Activated B cell treated with CpG ODN at 0.5 μM for 24 hours (primary cell): ENCODE measurements at places on chromosomes 16 and 17.

- DNase-seq = no peak
These were observed at the start of gene PRSS53 for GRCh38 chr16:31088459-31089183. Gene PRSS53 (minus strand): TSS chr16:31088943. CDS start chr16:31088809, 134 bp downstream.

DNA sequence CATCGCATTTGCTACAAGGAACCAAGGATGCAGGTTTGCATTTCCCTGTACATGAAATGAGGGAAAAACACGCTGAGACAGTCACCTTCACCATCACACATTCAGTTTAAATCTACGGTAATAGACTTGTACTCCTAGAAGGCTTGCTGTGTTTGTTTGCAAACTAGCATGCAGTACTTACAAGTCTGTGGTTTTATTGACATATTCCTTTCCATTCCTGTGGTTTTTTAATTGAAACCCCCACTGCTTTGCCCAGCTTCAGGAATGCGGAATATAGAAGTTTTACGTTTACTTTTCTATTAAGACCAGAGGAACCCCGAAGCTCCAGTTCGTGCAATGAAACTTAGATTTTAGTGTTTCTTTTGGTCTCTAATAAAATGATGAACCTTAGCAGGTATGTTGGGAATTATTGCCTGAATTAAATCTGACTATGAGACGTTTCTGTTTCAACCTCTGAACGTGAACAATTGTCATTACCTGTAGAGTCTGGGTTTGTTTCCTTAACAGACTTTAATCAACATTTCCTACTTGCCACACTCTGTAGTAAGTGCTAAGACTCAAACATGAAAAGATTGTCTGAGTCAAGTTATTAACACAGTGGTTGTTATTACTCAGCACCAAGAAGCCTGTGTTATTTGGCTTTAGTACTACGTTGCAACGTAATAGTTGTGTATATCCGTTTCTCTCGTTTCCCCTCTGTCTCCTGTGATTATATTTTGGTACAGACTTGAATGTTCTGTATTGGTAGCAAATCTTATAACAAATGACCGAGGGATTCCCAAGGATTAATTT is 793.3 kb upstream of the GOT2 start:
- no peak for DNase-seq

GRCh38 chr17:73696251-73696650 is 52.0 kb upstream of the SDK2 start:
- DNase-seq = no peak

DNA sequence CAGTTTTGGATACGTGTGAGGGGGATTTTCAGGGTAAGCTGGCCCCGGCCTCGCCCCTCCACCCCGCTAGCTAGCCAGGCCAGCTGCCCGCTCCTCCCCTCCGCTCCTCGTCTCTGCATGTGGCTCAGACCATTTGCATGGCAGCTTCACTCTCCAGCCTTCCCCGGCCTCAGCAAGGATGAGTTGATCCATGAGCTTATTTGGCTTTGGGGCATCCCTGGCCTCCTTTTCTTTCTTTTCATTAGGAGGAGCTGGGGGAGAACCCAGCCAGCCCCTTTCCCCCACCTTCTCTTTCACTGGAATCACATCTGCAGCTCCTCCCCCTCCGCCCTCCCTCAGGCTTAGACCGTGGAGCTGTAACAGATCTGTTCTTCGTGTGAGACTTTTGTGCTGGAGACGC is 30.7 kb downstream of the ELAC2 start:
- no peak for DNase-seq

GRCh38 chr16:11403534-11403795 is 58.2 kb downstream of the RMI2 start:
- DNase-seq = no peak

DNA sequence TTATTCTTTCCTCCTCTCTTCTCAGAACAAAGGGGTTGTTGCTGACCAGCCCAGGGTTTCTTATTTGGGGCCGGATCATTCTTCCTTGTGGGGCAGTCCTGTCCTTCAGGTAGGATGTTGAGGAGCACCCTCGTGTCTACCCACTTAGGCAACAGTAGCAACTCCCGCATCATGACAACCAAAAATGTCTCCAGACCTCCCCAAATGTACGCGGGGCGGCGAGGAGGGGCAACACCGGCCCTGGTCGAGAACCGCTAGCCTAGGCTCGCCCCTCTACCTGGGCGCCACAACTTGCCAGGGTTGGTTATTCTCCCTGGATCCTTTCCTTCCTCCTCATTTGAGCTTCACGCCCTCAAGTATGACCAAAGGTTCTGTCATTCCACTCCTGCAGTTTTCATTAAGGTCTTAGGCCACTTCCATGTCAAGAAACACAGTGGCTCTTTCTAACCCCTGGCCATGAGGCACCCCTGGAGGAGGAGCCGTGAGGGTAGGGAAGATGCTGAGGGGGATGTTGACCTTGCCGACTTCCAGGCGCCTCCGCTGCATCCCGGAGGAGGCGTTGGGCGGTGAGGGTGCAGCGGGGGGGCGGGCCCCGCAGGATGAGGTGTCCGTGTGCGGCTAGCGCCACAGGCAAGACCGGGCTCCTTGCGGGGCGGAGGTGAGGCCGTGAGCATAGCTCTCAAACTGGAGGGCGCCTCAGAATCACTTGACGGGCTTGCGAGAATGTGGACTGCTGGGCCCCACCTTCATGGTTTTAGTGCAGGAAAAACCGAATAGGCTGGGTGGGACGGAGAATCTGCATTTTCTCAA is 712 bp upstream of the SPECC1 start:
- peak; percentile 20 for DNase-seq

DNA sequence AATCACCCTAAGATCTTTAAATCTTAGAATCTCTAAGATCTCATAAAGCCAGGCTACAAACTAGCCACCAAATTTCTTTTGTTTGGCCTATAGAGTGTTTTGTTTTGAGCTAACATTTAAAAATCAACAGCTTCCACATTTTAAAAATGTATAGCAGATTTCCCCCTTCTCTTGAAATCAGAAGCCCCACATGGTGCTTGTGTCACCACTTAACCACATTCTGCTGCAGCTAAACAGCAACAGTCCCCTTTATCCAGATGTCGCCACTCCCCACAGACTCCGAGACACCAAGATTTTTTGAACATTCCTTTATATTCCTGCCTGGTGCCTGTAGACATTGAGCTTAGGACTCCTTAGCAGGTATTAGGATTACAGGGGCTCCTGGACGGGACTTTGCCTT is 16.0 kb downstream of the GUCY2D start:
- no peak for DNase-seq

DNA sequence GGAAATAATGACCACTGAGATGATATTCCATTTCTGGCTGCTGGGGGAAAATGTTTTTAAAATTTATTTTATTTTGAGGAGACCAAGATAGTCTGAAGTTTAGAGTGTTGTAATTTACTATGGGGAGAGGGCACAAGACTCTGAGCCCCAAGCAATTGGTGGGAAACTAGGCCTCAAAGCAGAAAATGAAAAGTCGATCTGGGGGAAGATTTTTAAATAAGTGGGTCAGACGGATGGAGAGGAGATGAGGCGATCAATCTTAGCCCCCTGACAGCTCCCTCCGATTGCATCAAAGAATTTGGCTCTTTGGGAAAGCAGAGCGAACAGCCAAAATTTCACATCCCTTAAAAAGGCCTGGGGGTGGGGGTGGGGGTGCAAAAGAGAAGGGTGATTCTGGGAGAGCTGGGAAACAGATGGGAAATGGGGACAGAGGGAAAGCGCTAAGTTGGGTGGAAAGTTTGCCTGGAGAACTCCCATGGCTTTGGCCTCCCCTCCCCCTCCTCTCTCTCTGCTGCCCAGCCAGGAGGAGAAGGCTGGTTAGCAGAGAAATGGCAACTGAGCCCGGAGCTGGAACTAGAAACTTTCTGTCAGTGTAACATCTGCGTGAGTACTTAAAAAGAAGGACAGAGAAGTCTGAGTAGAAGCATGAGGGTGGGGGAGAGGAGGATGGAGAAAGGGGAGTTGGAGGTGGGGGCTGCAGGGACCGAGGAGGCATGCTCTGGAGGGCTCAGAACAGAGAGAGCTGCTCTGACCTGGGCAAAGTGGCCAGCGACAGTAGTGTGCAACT is 1.4 kb upstream of the HOXB2 start:
- no peak for DNase-seq

GRCh38 chr17:48011405-48012150 is 26.0 kb downstream of the COPZ2 start:
- DNase-seq = no peak

DNA sequence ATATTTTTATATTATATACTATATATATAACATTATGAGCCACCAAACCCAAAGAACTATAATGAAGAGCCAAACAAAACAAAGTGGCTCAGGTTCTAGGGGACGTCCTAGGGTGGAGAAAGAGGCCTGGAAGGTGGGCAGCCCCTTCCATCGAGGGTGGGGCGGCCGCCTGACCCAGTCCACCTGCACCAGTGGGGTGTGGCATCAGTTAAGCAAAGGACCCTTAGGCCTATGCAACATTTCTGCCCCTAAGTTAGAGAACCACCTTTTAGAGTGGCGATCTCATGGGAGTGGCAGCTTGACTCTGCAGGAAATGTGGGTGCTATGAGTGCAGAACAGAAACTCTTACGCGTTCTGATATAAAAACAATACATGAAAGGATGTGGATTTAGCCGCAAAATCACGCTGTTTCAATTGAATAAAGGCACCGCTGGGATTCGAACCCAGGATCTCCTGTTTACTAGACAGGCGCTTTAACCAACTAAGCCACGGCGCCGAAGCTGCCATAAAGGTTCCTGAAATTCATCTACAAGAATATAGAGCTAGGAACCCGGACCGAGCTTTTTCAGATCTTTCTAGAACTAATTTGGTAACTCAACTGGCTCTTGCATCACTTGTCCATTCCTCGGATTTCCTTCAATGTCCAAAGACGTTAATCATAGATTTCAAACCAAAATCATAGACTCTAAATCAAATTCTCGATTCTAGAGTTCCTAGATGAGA is 15.6 kb upstream of the AURKB start:
- no peak for DNase-seq
